Mucosa of gallbladder (tissue), 1 donor: ENCODE measurements at places on chromosomes 6 and 20. TPM values are rescaled to one million over a fixed set of nuclear protein-coding genes. Genes with fewer than 3 reads are reported as not detected.
A peak's percentile ranks its signal among the peaks of the same experiment; 100 is the strongest.

DNA sequence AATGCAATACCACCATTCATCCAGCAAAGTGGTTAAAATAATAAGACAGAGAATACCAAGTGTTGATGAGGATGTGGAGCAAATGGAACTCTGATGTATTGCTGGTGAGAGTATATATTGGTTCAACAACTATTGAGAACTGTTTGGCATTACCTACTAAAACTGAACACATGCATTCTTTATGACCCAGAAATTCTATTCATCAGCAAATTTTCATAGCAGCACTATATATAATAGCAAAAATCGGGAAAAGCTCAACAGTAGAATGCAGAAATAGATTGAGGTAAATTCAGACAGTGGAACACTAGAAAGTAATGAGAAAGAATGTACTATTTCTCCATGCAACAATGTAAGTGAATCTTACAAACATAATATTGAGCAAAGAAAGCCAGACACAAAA lies 62.2 kb upstream of the FOXP4 start:
- DNase-seq: no peak

DNA sequence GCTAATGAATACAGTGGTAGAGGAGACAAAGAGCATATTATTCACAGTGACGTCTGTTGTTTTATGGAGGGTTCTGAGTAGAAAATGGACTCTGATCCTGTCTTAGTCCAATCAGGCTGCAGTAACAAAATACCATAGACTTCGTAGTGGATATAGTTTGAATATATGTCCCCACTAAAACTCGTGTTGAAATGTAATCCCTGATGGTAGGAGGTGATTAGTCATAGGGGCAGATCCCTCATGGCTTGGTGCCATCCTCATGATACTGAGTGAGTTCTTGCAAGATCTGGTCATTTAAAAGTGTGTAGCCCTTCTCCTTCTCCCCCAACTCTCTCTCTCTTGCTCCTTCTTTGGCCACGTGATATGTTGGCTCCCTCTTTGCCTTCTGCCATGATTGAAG lies 82.5 kb downstream of the CD83 start:
- DNase-seq: no peak

DNA sequence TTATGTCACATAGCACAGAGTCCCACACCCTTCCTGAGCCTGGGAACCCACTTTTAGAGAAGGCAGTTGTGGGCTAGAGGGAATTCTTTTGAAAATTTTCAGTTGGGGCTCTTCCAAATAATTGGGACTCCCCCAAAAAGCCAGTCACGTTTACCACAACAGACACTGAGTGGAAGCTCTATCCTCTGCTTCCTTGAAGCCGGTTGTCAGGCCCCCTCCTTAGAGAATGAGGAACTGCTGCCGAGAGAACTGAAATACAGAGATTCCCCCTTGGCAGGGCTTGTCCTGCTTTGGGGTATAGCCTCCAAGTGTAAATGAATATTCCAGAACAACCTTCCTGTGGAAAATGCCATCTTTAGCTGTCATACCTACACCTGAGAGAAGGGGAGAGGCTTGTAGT lies 2.7 kb upstream of the JAG1 start:
- DNase-seq: no peak

- no peak for DNase-seq
Measured at GRCh38 chr6:36920049-36920448, 34.3 kb downstream of the C6orf89 start.

DNA sequence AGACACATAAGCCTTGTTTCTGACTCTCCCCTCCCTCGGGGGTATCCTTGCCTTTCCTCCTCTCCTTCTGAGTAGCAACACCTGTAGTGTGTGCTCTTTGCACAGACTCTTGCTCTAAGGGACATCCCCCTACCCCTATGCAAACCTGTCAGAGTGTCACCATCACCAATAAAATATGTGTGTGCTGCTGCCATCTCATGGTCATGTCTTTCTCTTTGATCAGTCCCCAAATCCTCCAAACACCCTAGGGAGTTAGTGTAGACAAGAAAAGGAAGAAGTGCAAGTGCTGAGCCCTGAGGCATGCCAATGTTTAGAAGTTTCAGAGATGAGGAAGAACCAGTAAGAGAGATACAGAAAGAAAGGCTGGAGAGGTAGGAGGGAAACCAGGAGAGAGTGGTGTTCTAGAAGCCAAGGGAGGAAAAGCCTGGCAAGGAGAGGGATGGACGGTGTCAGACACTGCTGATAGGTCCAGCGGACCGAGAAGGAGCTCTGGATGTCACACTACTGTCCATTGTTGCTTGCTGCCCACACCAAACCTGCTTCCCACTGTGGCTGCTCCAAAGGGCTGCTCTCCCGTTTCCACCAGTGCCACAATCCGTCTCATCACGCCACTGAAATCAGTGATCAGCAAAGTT lies 16.4 kb downstream of the TRMT6 start:
- no peak for DNase-seq

DNA sequence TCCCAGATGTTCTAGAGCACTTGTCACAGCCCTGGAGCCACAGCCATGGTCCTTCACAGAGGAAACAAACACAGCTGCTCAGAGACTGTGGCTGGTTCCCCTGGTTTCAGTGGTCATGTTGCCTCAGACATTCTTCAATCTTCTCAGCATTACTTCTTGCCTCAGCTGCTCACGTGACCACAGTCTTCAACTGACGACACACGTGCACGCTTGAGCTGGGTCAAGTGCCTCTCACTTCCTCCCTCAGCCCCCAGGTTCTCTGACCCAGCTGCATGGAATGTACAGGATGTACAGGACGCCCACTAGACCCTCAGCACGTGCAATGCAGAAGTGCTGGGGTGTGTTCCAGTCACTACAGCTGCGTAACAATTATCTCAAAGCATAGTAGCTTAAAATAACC lies 159.8 kb upstream of the GGTLC1 start:
- DNase-seq: no peak

- no peak for DNase-seq
Measured at GRCh38 chr6:84450018-84450417, 222.6 kb upstream of the CEP162 start.

DNA sequence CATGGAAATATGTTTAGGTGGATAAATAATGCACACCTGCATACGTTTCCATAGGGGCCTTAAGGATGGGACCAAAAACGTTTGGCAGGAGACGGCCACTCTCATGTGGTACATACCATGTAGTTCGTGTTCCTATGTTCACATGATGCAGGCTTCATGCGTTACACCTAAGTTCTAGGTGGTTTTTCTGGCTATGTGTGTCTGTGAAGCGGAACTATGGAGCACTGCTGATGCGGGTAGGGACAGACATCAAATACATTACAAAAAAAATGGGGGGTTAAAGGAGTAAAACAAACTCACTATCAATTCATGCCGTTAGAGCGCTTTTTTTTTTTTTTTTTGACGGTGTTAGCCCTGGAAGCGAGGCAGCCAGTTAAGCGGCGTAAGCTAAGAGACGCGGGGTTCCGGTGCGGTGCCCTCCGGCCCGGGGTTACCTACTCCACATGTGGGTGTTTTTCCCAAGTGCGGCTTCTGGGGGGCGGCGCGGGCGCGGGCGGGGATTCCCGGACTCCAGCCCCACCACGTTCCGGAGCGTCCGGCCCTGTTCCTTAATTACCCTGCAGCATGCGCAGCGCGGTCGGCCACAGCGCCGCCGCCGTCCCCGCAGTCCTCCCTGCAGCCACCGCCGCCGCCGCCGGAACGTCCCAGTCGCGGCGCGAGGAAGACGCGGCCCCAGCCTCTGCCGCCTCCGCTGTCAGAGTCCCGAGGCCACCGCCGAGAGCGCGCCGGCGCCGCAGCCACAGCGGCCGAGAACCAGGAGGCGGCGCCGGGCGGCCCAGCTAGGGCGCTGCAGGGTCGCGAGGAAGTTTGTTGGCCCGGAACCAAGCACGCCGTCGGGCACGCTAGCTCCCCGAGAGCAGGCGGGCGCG lies 648 bp downstream of the COL19A1 start:
- peak; percentile 34 for DNase-seq

DNA sequence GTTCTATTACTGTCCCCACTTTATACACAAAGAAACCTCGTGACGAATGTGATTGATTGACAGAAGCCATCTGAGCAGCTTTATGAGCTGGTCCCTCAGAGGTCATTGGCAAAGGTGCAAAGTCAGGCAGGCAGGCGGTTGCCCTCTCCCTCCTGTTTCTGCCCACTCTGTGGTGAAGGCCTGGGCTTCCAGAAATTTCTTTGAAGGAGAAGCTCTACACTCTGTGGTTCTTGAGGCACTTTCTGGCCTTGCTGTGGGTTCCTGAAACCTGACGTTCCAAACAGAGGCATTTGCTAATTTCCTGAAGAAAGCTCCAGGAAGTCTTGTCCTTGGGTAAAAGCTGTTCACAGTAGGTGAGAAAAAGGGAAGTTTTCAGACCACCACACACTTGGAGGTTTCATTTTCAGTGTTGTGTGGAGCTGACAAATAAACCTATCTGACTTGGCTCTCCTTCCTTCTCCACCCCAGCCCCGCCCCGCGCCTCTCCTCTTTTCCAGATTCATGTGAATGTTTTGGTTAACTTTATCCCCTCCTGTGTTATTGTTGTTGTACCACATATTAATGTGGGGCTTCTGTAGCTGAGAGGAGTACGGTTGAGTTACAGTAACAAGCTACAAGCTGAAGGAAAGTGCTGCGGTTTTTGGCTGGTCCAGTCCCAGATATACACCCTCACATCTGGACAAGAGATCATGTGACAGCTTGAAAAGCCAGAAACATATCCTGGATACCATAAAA lies 274.1 kb downstream of the CLIC5 start:
- DNase-seq: peak; percentile 18

- DNase-seq: no peak
Measured at GRCh38 chr6:75830959-75831885, 82.2 kb downstream of the MYO6 start.

DNA sequence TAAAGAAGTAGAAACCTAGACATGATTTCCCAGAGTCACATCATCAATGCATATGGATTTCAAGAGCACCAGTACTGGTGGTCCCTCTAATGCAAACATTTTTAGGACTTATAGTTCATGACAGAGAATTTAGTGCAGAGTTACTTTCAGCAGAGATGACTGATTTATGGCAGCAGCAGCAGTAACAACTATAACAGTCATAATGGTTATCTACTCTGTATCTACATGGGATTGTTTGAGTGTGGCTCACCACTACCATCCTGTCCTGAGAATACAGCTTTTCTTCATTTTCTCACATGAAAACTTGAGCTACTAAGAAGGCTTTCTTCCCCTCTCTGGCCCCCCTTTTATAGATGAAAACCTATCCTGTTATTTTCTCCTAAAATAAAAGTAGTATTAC lies 128.5 kb upstream of the ENPP5 start:
- no peak for DNase-seq

GRCh38 chr20:2626853-2627541 lies 25.4 kb upstream of the NOP56 start:
- no peak for DNase-seq

DNA sequence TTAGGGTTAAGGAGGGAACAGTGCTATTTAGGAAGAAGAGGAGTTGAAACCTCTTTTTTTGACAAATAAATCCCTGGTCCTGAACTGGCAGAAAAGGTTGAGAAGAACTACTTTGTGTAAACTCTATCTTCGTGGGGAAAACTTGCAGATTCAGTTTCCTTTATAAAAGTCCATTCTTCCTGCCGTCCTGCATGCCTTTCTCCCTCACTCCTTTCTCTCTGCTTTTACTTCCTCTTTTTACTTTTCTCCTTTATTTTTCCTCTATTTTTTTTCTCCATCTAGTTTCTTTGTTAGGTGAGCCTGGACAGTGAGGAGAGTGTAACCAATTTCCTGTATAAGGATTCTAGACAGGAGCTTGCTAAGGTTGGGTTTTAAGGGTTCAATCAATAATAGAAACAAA lies 52.7 kb downstream of the TPBG start:
- no peak for DNase-seq

DNA sequence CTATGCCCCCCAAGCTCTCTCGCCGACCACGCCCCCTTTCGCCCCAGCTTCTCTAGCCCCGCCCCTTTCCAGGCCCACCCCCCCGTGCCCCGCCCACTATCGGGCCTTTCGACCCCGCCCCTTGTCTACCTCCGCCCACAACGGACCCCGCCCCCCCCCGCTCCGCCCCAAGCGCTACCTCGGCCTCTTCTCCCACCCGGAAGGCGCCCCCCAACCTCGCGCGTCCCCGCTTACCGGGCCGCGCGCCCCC lies 200 bp downstream of the ZBTB22 start:
- DNase-seq: peak; percentile 30

DNA sequence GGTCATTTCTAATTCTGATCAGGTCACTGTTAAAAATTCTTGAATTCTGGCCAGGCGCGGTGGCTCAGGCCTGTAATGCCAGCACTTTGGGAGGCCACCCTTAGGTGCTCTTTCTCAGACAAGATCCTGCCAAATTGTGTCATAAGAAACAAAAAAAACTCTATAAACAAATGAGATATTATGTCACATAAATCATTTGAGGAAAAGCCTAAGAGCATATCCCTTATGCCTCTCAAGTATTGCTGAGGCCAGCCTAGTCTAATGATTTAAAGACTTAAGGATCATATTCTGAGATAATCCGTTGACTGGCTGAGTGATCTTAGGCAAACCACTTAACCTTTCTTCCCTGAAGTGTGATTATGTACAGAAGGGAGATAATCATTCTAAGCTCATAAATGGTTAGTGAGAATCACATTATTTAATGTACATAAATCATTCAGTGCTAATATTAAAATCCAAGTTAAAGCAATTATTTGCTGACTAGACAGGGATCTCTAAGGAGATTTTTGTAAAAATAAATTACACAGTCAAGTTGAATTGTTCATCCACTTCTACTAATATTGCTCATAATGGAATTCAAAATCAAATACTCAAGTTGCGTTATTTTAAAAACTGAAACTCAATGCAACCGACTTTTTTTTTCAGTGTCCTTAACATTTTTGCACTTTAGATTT lies 365.4 kb downstream of the PHF3 start:
- no peak for DNase-seq

The CPNE5 gene
- 1.3 TPM for total RNA-seq

The CDH4 gene
- 3.5 TPM for total RNA-seq

DNA sequence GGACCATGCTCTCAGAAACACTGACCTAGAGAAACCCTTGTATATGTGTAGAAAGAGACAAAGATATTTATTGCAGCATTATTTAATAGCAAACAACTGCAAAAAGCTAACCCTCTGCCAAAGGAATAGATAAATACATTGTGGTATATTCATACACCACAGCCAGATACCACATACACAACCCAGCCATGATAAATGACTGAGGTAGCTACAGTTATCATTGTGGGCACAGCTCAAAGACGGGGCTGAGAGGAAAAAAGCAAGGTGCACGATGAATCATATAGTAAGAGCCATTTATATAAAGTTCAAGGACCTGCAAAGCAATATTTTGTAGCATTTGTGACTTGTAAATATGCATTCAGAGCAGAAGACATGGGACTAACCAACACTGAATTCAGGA lies 30.8 kb downstream of the RSPO4 start:
- no peak for DNase-seq

The TAAR9 gene
- not detected for total RNA-seq

The FAM217A gene
- total RNA-seq: 0.09 TPM
